ENCODE measurements at places on chromosomes 6 and 20. TPM values are rescaled to one million over a fixed set of nuclear protein-coding genes. Genes with fewer than 3 reads are reported as not detected.

GRCh38 chr6:104896914-104897313, 37.2 kb upstream of the HACE1 start:
- DNase-seq: no peak

DNA sequence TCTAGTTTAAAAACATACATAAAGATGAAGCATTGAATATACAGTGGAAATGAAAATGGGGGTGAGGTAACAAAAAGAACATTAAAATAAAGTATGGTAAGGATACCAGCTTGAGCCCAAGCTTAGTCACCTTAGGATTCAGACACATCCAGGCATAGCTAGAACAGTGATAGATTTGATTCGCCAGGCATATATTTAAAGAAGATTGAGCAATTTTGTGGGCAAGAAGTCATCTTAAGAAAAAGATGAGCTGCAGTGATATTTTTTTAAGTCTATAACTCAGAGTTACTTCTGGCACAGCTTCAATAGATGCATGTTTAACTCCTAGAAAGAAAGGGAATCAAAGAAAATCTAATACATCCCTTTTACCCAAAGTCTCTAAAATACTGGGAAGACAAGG, 97.9 kb downstream of the BMP5 start:
- no peak for DNase-seq

- no peak for DNase-seq
These were observed 84.2 kb upstream of the E2F3 start for GRCh38 chr6:20317430-20317829.

C6orf47 gene
- total RNA-seq: 15.9 TPM

GRCh38 chr6:54179152-54179551, 67.9 kb downstream of the MLIP start:
- no peak for DNase-seq

DNA sequence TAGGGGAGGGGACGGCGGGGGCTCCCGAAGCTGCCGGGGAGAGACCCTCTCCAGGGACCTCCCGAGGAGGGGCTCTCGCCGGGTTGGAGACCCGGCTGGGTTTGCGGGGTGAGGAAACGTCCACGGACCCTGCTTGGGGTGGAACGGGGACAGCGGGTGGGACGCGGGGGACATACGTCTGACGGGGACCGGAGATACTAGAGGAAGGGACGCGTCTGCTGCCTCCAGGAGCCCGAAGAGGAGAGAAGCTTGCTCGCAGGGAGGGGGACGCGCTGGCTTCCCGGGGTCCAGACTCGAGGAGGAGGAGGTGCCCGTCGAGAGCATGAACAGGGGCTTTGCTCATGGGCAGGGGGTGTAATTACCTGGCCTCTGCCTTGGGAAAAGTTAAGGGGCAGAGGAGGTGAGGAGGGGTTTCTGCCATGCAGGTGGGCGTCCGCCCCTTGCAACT, 593 bp downstream of the DNMT3B start:
- DNase-seq: peak; percentile 29

DNA sequence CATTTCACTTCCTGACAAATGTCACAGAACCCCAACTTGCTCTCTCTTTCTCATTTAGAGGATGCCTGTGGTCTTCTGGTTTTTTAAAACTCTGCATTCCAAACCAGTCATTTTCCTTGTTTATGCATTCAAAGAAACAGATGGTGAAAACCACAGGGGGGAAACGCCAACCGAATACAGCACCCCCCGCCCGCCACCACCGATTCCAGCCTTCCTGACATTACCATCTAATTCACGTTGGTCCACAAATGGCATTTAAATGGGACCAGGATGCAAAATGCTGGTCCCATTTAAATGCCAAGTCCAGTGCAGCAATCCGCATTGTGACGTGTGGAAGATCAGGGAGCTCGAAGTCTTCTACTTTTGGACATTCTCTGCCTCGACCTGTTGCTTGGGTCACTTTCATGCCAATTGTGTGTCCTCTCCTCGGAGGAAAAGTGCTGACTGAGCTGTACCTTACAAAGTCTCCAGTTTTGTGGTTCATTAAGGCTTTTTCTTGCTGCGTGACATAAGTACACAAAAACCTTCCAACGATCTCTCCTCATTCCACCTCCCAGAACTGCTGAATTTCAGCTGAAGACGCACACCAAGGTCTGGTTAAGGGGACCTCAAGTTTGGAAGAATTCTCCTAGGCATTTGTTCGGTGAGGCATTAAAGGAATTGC, 35.8 kb downstream of the NEDD9 start:
- DNase-seq: peak; percentile 63

DNA sequence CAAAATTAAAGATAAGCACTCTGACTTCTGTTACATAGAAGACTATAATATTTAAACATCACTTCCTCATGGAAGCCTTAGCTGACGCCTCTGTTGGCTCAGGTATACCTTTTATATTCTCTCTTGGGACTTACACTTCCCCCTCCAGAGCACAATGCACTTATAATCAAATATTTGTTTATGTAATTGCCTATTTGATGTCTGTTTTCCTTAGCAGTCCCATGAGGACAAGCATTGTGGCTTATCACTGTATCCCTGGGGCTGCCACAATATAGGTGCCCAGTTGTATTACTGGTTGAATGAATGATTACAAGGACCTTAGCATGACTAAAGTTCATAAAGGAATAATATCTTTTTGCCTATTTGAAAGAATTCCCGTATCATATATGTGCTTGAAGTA, 186.7 kb upstream of the VGLL2 start:
- DNase-seq: no peak

DNA sequence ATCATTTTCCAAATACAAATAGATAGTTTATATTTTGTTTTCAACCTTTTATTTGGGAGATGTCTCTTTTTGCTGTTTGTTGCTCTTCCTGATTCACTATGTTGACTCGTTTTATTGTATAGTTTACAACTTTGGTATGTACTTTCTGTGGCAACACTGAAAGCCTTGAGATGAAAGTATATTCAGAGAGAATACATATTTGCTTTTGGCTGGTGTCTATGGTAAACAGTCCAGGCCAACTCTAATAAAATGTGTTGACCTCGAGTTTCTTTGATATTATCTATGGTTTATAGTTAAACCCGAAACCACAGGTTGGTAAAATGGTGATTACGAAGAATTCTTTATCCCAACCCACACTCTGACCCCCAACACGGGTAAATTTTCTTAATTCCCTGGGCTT, 919.6 kb upstream of the MAP3K7 start:
- no peak for DNase-seq

KIAA0408 gene
- 5.9 TPM for total RNA-seq

MRPS26 gene
- 109 TPM for total RNA-seq

DNA sequence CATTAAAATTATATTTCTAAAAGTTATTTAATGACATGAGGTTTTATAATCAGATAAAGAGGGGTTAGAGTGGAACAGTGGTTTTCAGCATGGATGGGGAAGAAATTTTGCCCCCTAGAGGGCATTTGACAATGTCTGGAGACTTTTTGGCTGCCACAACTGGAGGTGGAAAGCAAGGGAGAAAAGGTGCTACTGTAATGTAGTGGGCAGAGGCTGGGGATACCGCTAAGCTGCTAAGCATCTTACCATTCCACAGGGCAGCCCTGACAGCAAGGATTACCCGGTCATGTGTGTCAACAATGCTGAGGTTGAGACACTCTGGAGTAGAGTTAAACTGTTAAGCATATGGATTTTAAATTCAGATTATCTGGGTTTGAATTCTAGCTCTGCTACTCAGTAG, 52.9 kb upstream of the FABP7 start:
- peak; percentile 14 for DNase-seq

GRCh38 chr6:137033828-137034227, 10.9 kb downstream of the IL20RA start:
- DNase-seq: peak; percentile 72

DNA sequence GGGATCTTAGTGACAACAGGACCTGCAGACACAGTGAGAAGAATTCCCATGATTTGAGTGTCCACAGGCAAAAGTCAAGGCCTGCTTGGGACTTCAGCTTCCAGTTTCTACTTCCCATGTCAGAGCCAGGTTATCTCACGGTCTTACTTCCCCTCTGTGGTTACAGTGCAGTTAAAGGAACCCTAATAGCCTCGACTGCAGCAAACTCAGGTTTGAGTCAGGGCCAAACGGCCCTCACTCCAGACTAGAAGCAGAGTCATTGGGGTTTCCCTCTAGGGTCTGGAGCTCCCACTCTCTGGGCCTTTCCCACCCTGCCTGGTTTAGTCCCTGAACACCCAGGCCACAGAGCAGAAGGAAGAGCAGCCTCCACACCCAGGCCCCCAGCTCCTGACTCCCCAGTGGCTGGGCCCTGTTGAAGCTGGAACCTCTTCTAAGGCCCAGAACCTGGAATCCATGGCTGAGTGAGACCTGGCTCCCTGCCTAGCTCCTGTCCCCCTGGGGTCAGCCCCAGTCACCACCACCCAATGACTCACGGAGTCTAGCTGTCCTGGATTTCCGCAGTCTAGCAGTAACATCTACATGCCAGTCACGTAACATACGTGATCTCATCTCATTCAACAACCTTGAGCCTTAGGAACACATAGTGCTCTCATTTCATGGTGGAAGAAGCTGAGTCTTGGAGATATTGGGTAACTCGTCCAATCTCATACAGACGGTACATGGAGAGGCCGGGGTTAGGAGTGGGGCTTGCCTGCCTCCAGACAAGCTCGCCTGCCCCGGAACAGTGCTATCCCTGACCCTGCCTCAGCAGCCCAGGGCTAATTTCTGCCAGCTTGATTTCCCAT, 9.2 kb upstream of the GHRH start:
- DNase-seq: peak; percentile 82

DNA sequence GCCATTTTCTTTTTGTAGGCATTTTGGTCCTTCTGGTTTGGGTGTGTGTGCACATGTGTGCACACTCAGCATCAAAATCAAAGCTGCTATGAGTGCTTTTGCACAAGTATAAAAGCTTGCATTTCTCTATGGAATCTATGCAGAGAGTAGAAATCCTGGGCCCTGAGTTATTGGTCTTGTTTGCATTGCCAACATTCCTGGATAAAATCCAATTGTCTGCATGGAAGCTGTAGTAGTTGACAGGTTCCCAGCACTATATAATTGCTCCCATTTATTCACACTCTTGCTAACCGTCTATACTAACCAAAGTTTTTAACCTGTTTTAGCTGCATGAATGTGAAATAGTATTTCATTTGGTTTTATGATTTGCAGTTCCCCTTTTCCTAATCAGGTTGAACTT, 277.0 kb downstream of the FOXA2 start:
- DNase-seq: no peak

All from Daoy (cell line).